ENCODE measurements at places on chromosomes 6 and 20. TPM values are rescaled to one million over a fixed set of nuclear protein-coding genes. Genes with fewer than 3 reads are reported as not detected.

CD2AP gene
- total RNA-seq, result 41.2 TPM

SLC35D3 gene
- total RNA-seq, result not detected

SUMO4 gene
- total RNA-seq, result not detected

MRAP2 gene
- total RNA-seq, result 0.33 TPM

PRDM13 gene
- not detected for total RNA-seq

HAO1 gene
- not detected for total RNA-seq

OPN5 gene
- total RNA-seq, result not detected

SCAF8 gene
- total RNA-seq, result 47.6 TPM

HMGN4 gene
- 32.7 TPM for total RNA-seq

TPBG gene
- 101 TPM for total RNA-seq

All from fibroblast of the aortic adventitia (primary cell).